ENCODE measurements at places on chromosomes 12 and 14.

DNA sequence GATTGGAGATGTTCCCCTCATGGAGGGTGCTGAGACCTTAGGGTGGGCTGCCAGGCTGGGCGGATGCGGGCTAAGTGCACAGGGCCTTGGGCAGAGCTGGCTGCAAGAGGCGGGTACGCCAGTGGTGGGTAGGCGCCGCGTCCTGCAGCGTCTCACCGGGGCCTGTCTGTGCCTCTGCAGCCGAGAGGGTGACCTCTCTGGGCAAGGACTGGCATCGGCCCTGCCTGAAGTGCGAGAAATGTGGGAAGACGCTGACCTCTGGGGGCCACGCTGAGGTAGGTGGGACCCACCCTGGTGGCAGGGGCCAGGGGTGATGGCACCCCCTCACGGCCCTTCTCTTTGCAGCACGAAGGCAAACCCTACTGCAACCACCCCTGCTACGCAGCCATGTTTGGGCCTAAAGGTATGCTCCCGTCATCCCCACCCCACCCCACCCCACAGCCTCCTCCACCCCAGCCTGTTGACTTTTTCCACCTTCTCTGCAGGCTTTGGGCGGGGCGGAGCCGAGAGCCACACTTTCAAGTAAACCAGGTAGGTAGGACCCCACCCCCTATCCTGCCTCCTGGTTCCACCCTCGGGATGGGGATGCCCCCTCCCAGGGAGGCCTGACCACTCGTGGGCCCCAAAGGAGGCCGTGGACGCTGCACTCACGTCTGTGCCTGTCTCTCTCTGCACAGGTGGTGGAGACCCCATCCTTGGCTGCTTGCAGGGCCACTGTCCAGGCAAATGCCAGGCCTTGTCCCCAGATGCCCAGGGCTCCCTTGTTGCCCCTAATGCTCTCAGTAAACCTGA lies 1.5 kb downstream of the CRIP1 start:
- no peak for DNase-seq

DNA sequence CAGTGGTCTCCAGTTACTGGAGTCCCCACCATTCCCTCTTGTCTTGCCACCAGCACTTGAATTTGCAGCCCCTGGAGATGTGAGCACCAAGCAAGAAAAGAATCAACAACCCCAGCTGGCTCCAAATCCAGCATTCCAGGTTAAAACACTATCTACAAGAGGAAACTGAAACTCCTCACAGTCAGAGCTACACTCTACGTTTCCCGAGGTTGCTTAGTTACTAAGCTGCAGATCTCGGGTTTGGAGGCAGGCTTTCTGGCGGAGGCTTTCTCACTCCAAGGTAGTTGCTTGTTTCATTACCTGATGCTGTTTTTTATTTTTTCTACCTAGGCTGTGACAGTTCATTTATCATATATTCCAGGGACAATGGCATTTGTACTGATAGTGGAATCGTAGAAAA lies 248.1 kb downstream of the GLT1D1 start:
- no peak for DNase-seq

DNA sequence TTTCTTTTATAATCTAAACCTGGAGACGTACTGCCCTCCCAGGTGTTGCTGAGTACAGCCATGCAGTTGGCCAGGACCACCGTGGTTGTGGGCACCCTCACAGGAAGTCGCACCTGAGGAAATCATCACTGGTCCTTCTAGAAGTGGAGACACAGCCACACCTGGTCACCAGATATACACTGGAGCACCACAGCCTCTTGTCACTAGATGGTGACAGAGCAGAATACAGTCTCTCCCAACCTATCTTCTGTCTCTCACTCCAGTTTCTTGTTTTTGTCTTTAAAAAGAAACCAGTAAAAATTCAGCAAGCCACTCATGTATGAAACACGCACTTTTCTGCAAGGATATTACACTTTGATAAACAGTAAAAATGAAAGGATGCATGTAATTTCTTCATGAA lies 43.1 kb upstream of the GPHB5 start:
- no peak for DNase-seq

DNA sequence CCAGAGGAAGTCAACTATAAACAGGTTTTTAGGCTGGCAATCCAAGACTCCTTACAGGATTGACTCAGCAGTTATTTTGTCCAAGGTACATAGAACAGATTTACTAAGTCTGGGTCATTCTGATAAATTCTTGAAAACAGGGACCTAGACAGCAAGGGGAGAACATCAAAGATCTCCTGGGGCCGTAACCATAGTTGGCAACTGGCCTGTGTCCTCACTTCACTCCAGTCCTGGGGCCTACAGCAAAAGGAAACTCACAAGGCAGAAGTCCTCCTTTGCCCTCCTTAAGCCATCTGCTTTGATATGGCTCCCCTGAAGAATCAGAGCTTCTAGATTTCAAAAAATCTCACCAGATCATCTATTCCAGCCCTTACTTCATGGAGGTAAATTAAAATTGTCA lies 207.2 kb upstream of the IGF1 start:
- DNase-seq, result no peak

DNA sequence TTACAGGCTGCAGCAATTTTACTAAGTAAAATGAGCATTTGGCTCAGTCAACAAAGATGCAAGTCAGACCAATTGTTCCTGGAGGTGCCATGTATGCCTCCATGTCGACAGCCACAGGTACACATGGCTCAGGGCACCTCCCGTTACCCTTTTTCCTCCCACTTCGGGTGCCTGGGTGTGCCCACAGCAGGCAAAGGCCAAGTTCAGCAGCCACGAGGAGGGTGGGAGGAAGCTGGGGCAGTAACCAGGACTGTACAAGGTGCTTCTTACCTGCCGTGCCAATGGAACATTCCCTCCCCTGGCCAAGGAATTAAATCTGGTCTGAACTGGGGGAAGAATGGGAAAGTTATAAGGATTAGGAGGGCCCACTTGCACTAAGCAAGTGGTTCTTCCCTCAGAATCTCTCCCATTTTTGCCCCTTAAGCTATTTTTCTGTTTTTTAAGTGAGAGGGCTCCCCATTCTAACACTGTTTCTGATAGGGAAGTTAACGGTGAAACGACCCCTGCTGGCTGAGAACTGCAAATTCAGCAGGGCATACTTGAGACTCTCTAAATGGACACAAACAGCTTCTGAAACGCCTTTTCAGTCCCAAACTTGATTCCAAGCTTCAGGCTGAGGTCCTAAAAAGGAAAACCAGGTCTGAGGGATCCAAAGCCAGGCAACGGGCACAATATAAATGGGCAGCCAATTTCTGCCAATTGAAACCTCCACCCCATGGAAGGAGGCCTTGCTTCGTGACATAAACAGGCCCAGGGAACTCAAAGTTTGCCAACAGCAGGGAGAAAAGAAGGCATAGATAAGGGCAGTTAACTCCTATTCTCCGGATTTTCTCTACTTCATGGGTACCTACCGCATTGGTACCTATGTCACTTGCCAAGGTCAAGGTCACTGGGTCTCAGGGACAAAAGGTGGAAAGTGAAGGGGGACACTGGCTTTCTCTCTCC lies 24.8 kb downstream of the CLECL1 start:
- peak; percentile 16 for DNase-seq

- DNase-seq, result no peak
Observed at GRCh38 chr12:47773858-47774580, 981 bp downstream of the SLC48A1 start.

GRCh38 chr12:48973941-48974673 lies 2.6 kb upstream of the WNT10B start:
- no peak for DNase-seq

GRCh38 chr12:7501031-7501588 lies 2.5 kb downstream of the CD163 start:
- DNase-seq, result no peak

- no peak for DNase-seq
Observed at GRCh38 chr14:77338302-77338701, 17.5 kb downstream of the GSTZ1 start.

- no peak for DNase-seq
Observed at GRCh38 chr12:3704512-3705353, 48.2 kb downstream of the CRACR2A start.
